Activated naive CD8-positive, alpha-beta T cell treated with anti-CD3 and anti-CD28 coated beads, Interleukin-2, amount 10 ng/mL, durations not matched to agents 7 days and 5 days (primary cell): ENCODE measurements at places on chromosomes 1 and 21.

- DNase-seq = no peak
- H3K27me3 ChIP-seq = peaks cover 2% of the 10 kb centered on the region
- no peak overlapping the region for H3K27ac ChIP-seq
- H3K4me1 ChIP-seq = no peaks in the 10 kb centered on the region
- H3K4me3 ChIP-seq = no peak overlapping the region
Observed at GRCh38 chr1:13462682-13463081, 51.1 kb downstream of the LRRC38 start.

GRCh38 chr1:89719502-89720306, 86.8 kb downstream of the LRRC8C start:
- peak overlapping the region; percentile 95 for H3K27ac ChIP-seq
- DNase-seq = no peak
- H3K27me3 ChIP-seq = no peaks in the 10 kb centered on the region
- peaks cover 57% of the 10 kb centered on the region for H3K4me1 ChIP-seq
- peaks cover 26% of the 10 kb centered on the region for H3K36me3 ChIP-seq

DNA sequence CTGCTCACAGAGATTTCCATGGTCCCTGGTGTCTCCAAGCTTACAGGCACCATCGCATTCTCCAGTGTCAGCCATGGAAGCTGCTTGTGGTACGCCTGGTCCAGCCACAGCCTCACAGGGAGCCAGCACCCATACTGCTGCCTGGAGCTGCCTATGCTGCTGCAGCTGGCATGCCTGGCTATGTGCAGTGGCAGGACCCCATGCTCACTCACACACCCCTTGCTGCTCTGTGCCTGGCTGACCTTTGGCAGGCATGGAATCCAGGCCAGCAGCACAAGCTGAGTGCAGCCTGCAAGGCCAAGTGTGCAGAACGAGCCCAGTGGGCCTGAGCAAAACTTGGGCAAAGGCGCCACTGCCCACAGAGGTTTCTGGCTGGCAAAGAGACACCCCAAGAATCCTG, 26.4 kb upstream of the DENND1B start:
- DNase-seq = no peak
- peaks cover 5% of the 10 kb centered on the region for H3K4me1 ChIP-seq
- H3K36me3 ChIP-seq = peaks cover 3% of the 10 kb centered on the region
- no peak overlapping the region for H3K4me3 ChIP-seq
- no peak overlapping the region for H3K27ac ChIP-seq

GRCh38 chr1:68959461-68960030, 462.7 kb upstream of the DEPDC1 start:
- no peaks in the 10 kb centered on the region for H3K4me1 ChIP-seq
- no peak overlapping the region for H3K4me3 ChIP-seq
- no peak overlapping the region for H3K27ac ChIP-seq

DNA sequence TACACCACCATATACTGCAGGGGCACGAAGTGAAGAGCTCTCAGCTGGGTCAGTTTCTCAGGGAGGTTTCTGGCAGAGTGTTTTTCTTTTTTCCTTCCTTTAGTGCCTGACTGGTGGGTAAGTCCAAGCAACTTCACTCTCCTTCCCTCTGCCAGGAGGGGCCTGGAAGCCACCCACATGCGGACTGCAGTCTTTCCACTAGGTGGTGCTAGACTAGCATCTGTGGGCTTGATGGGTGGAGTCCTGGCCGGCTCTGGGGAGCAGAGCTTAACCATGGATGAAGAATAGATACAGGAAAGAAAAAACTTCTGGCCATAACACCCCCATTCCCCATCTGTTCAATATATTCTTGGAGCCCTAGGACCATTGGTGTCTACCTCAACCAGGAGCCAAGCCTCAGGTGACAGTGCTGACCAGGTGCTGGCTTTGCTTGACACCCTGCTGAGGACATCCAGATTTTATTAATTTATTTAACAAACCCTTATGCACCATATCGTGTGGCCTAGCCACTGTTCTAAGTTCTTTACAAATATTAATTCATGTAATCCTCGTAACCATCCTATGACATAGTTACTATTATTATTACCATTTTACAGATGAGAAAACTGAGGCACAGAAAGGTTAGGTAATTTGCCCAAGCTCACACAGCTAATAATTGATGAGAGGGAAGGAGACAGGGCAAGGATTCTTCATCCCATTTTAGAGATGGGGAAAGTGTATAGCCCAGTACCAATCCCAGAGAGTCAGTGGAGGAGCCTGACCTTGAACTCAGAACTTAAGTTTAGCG, 126.7 kb upstream of the CSF3R start:
- DNase-seq = peak; percentile 37
- no peaks in the 10 kb centered on the region for H3K36me3 ChIP-seq
- no peak overlapping the region for H3K27ac ChIP-seq
- H3K4me3 ChIP-seq = no peak overlapping the region
- H3K27me3 ChIP-seq = peaks cover 3% of the 10 kb centered on the region
